NB4 (cell line): ENCODE measurements at places on chromosomes 7 and 10.

- DNase-seq: peak; percentile 73
Measured at GRCh38 chr10:73910401-73910763, 550 bp upstream of the PLAU start.

GRCh38 chr7:96322847-96323461, 1.1 kb upstream of the SLC25A13 start:
- no peak for DNase-seq

- DNase-seq: no peak
Measured at GRCh38 chr7:46739518-46740234, 818.6 kb upstream of the IGFBP3 start.

- no peak for DNase-seq
Measured at GRCh38 chr7:140771826-140772225, 75.3 kb downstream of the NDUFB2 start.

- no peak for DNase-seq
Measured at GRCh38 chr7:127586346-127586745, 950 bp upstream of the GCC1 start.

DNA sequence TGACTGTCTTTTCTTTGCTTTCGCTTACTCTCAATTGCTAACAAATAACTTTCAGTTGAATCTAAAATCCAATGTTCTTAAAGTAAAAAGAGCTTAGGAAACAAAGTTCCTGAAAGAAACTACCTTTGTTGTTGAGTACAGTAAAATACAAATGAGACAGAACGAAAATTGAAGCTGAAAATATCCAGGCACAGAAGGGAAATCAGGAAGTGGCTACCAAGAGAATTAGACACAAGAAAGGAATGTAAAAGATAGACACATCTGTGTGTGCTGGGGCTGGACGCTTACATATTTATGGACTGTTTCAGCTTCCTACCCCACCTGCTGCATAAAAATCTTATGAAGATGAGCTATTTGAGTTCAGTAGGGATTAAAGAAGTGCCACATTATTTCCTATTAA, 161.7 kb upstream of the PLXDC2 start:
- no peak for DNase-seq

GRCh38 chr7:50293509-50294179, 10.9 kb upstream of the IKZF1 start:
- DNase-seq: no peak

GRCh38 chr10:101041252-101041761, 10.3 kb downstream of the SFXN3 start:
- peak; percentile 90 for DNase-seq

DNA sequence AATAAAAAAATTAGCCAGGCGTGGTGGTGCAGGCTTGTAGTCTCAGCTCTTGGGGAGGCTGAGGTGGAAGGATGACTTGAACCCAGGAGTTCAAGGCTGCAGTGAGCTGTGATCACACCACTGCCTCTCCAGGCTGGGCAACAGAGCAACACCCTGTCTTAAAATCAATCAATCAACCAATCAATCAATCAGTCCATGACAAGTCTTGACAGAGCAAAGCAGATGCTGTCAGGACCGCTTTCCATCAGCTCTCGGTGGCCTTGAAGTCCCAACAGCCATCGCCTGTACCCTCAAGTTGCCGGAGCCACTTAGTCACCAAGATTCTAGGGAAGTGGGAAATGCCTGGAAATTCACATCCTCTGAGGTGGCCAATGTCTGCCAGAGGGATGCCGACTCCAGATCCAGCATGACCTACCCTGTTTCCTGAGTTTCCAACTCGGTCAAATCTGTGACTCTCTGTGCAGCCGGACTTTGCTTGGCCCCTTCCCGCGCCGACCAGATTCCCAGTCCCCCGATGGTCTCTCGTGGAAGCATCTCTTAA, 871 bp upstream of the CCL24 start:
- DNase-seq: no peak

DNA sequence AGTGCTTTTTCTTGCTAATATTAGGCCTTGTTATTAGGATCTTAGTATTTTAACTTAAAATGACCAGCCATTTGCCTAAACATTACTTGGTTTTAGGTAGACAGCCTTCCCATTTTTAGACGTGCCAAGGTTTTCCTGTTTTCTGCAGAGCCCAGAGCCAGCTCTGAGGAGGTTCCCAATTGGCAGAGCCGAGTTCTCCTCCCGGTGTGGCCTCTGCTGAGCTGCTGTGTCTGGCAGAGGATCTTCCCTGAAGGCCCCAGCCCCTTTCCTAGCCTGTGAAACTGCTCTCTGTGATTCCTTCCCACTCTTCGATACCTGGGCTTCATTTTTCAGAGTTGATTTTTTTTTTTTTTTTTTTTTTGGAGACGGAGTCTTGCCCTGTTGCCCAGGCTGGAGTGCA, 91.4 kb downstream of the EEPD1 start:
- no peak for DNase-seq

GRCh38 chr7:913736-914520, 37.6 kb downstream of the GET4 start:
- no peak for DNase-seq

DNA sequence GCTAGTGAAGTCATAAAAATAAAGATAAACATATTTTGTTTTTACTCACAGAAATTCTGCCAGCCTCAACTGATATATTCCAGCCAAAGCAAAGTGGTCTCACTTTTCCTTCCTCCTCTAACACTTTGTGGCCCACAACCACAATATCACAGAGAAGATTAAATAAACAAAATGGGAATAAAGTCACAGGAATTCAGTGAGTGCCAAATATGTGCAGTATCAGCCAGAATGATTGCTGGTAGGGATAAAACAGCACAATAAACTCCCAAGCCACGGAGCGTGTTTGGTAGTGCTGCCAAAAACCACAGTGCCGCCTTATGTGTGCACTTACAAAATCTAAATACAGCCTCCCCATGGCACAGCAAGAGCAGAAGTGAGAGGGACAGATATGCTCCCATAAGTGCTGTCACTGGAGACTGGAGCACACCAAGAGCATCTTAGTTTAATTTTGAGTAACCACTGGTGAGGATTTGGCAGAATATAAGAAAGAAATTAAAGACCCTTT, 155.8 kb downstream of the POM121L12 start:
- no peak for DNase-seq
